Lung microvascular endothelial cell (primary cell): ENCODE measurements at places on chromosomes 7 and 10.

DNA sequence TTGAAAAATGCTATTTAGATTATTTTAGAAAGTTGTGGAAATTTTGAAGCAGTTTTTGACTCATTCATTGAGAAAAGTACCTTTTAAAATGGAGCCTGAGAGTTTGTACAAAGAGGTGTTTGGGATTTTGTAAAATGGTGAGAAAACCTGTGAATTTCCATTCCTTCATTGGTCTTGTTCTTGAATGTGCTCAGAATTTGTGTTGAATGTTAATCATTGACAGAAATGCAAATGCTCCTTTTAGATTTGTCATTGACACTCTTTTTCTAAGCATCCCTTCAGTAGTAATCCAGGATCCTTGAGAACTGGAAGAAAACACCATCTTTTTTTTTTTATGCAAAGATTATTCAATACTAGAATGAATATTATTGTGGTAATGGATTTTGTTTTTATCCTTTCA, 74.8 kb downstream of the LCOR start:
- no peak for DNase-seq

GRCh38 chr10:113035732-113036312, 85.8 kb downstream of the TCF7L2 start:
- DNase-seq: no peak

GRCh38 chr10:128422190-128422589, 296.0 kb upstream of the MKI67 start:
- DNase-seq: no peak

DNA sequence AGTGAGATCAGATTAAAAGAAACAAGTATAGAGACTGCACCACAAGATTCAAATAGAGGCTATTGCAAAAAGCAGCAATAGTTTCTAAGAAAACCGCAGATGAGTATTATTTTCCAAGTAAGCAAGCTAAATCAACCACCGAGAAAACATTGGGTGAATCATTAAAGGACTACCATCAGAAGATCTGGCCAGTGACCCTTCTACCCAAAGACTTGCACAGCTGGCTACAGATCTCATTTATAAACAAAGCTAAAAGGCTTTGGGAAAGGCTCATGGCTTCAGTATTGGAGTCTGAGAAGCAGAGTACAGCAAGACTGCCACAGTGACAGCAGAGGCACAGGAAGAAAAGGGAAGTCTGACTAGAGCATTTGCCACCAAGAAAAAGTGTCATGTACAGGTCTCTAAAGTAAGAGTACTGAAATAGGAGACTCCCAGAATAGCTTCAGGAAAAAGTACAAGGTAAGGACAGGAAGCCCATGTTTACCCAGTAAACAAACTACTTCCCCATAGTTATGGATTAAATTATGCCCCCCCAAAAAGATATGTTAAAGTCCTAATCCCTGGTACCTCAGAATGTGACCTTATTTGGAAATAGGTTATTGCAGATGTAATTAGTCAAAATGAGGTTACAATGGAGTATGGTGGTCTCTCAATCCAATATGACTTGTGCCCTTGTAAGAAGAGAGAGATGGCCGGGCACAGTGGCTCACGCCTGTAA, 19.0 kb downstream of the STEAP1 start:
- DNase-seq: no peak

- DNase-seq: no peak
Observed at GRCh38 chr7:51229620-51230323, 86.8 kb downstream of the COBL start.

- peak; percentile 24 for DNase-seq
Observed at GRCh38 chr10:116272440-116273283, at the start of gene GFRA1. Gene GFRA1 (minus strand): TSS chr10:116273206. CDS start chr10:116272029, 1,177 bp downstream.

DNA sequence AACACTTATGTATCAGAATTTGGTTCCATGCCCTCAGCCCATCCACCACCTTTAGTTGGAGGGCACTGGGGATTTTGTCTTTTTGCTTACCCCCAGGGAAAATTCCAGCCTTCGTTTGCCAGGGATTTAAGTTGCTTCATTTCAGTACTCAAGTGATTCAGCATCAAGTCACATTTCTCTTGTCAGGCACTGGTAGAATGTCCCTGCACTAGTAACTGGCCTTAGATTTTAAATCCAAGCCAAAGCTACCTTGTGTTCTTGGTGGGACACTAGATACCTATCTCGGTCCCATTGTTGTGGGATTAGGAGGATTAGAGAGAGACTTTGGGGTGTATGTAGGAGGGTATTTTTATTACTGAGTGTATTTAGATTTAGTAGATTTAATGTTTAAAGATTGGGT, 613.1 kb downstream of the SUGCT start:
- no peak for DNase-seq

GRCh38 chr7:150969475-150969874, 8.6 kb downstream of the KCNH2 start:
- DNase-seq: no peak

- no peak for DNase-seq
Observed at GRCh38 chr7:47181746-47182361, 400.1 kb downstream of the TNS3 start.

DNA sequence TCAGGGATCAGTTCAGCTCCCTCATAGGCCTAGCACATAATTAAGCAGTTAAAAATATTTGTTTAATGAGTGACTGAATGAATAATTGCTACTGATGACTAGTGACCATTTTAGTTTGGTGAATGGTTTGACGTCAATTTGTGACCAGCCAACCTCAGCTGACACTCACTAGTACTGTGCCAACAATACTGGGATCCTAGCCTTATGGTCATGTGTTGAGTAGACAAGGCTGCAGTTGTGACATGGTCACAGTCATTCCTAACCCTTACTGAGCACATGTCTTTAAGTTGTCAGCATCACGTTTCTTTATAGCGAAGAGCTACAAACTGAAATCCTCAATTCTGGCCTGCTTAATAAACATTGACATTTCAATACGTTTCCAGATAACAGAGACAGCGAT, 86.9 kb upstream of the SLC26A5 start:
- DNase-seq: no peak

DNA sequence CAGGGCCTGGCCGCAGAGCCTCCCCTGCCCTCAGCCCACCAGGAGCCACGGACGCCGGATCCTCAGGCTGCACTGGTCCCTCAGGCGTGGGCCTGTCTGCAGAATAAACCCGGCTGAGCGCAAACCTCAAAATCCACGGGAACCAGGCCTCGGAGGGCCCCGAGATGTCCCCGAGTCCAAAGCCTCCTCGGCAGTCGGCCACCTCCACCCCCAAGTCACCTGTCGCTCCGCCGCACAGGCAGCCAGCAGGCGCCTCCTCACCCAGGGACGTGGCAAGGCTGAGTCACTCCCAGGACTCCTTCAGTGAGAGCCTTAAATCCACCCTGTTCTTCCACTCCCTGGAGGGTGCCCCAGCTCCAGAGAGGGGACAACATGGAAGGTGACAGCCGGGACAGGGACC, 33.2 kb downstream of the STK32C start:
- no peak for DNase-seq

GRCh38 chr10:124691421-124692099, 52.6 kb downstream of the FAM53B start:
- no peak for DNase-seq
